ENCODE measurements at places on chromosomes 7 and 10. TPM values are rescaled to one million over a fixed set of nuclear protein-coding genes. Genes with fewer than 3 reads are reported as not detected.

DNA sequence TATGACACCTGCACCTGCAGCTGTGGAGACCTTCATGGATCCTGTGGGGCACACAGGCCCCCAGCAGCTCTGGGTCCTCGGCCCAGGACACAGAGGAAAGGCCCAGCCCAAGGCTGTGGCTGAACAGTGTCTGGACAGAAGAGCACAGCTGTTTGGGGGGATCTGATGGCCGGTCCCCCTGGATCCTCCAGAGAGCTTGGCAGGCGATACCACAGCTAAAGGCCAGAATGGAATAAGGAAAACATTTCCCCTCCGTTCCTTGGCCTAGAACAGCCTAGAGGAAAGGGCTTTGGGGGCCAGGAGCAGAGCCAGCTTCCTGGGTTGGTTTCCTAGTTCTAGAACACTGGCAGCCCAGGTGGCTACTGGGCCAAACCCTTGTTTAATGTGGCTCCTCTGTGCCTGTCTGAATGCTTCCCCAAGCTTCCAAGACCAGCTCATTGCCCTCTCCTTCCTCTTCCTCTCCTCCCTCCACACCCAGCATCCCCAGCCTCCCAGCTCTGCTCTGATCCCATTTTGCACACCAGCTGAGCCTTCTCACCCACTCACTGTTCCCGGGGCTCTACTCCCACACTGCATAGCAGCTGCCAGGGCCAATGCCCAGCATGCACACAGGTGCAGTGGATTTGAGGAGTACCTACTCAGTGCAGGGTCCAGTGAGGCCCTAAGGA is 46.9 kb downstream of the GPAM start:
- H3K36me3 ChIP-seq = no peaks in the 10 kb centered on the region
- DNase-seq = no peak
- no peaks in the 10 kb centered on the region for H3K4me1 ChIP-seq
- no peak overlapping the region for H3K27ac ChIP-seq
- no peak overlapping the region for H3K4me3 ChIP-seq

- DNase-seq = no peak
- no peak overlapping the region for H3K4me3 ChIP-seq
- no peaks in the 10 kb centered on the region for H3K4me1 ChIP-seq
- H3K27ac ChIP-seq = no peak overlapping the region
- no peaks in the 10 kb centered on the region for H3K27me3 ChIP-seq
- H3K36me3 ChIP-seq = no peaks in the 10 kb centered on the region
These were observed 24.6 kb downstream of the MDH2 start for GRCh38 chr7:76072243-76073148.

GRCh38 chr7:44273681-44274622 is 51.4 kb downstream of the CAMK2B start:
- H3K27ac ChIP-seq = no peak overlapping the region
- no peak for DNase-seq
- no peaks in the 10 kb centered on the region for H3K36me3 ChIP-seq
- no peaks in the 10 kb centered on the region for H3K4me1 ChIP-seq
- H3K27me3 ChIP-seq = no peaks in the 10 kb centered on the region

GRCh38 chr10:8103543-8103942 is 49.1 kb downstream of the GATA3 start:
- no peaks in the 10 kb centered on the region for H3K36me3 ChIP-seq
- no peaks in the 10 kb centered on the region for H3K4me1 ChIP-seq
- H3K4me3 ChIP-seq = no peak overlapping the region
- no peak for DNase-seq
- H3K27ac ChIP-seq = no peak overlapping the region

DNA sequence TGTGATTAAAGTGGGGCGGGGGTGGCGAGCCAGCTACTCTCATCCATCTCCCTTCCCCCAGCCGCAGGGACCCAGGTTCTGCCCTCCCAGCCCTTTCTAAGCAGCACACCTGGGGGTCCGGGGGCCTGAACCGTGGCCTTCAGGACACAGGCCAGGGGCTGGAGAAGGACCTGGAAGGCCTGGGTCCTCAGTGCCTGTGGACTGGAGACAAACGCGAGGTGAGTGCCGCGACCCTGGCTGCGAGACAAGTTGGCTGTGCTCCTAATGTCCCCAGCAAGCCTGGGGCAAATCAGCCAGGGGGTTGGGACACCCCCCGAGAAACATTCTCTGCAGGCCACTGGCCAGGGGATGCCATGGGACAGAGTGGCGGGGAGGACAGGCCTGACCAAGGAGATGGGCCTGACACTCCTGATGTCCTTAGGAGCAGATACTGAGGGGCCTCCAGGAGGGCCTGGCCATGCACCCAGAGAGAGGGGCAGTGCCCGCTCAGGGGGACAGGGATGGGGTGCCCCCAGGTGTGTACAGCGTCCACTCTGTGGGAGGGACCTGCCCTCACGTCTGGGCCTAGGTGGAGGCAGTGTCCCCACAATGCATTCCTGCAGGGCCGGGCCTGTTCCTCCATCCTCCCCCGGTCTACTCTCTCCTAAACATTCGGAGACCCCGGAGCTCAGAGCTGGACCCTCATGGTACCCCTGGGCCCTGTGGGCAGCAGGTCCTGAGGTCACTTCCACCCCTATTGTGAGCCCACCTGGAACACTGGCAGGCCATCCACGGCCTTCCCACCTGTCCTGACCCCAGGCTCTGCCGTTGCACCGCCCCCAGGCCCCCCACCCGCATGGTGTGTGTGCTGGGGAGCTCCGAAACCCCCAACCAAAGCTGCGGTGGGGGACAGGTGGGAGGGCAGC is 13.1 kb downstream of the BRAT1 start:
- no peak overlapping the region for H3K4me3 ChIP-seq
- DNase-seq = no peak
- H3K36me3 ChIP-seq = peaks cover 27% of the 10 kb centered on the region
- no peaks in the 10 kb centered on the region for H3K27me3 ChIP-seq
- H3K4me1 ChIP-seq = no peaks in the 10 kb centered on the region

The ZNF736 gene
- 20.9 TPM for total RNA-seq

- H3K4me3 ChIP-seq = no peak overlapping the region
These were observed 110.6 kb downstream of the ZMIZ1 start for GRCh38 chr10:79179164-79179956.

DNA sequence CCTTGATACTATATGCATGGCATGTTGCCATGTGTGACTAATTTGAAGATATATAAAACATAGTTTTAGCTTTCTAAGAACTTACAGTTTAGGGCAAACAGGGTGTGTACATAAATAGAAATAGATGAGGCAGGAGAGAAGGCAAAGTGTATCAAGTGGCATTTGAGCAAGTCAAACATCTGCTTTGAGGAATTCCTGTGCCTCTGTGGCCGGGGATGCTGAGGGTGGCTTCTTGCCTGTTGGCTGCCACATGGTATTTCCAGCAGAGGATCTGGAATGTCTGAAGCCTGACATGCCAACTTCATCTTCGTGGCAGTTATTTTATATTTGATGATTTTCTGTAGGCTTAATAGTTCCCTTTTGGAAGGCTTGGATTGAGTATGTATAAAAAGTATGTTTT is 6.0 kb downstream of the SSBP1 start:
- no peak overlapping the region for H3K27ac ChIP-seq
- no peaks in the 10 kb centered on the region for H3K27me3 ChIP-seq
- DNase-seq = no peak
- peaks cover 90% of the 10 kb centered on the region for H3K36me3 ChIP-seq
- H3K4me3 ChIP-seq = no peak overlapping the region

- peak; percentile 39 for DNase-seq
- no peak overlapping the region for H3K27ac ChIP-seq
- H3K4me1 ChIP-seq = no peaks in the 10 kb centered on the region
- H3K36me3 ChIP-seq = no peaks in the 10 kb centered on the region
- H3K27me3 ChIP-seq = no peaks in the 10 kb centered on the region
These were observed 35.0 kb upstream of the CPXM2 start for GRCh38 chr10:123926401-123927264.

- H3K36me3 ChIP-seq = no peaks in the 10 kb centered on the region
- H3K4me1 ChIP-seq = no peaks in the 10 kb centered on the region
- DNase-seq = no peak
- no peak overlapping the region for H3K4me3 ChIP-seq
- H3K27me3 ChIP-seq = no peaks in the 10 kb centered on the region
These were observed 147.9 kb upstream of the FAM20C start for GRCh38 chr7:44541-44896.

GRCh38 chr10:61223576-61223975 is 229.6 kb downstream of the TMEM26 start:
- DNase-seq = no peak
- H3K27me3 ChIP-seq = no peaks in the 10 kb centered on the region
- no peaks in the 10 kb centered on the region for H3K4me1 ChIP-seq
- H3K27ac ChIP-seq = no peak overlapping the region

The AGR2 gene
- not detected for total RNA-seq

GRCh38 chr7:13981070-13981469 is 8.4 kb downstream of the ETV1 start:
- H3K27ac ChIP-seq = no peak overlapping the region
- no peak for DNase-seq
- no peak overlapping the region for H3K4me3 ChIP-seq
- no peaks in the 10 kb centered on the region for H3K36me3 ChIP-seq
- no peaks in the 10 kb centered on the region for H3K27me3 ChIP-seq

GRCh38 chr7:105157278-105157677 is 143.3 kb downstream of the KMT2E start:
- no peak overlapping the region for H3K27ac ChIP-seq
- H3K4me3 ChIP-seq = no peak overlapping the region
- DNase-seq = no peak
- H3K4me1 ChIP-seq = no peaks in the 10 kb centered on the region
- no peaks in the 10 kb centered on the region for H3K27me3 ChIP-seq

- H3K4me3 ChIP-seq = no peak overlapping the region
- no peak overlapping the region for H3K27ac ChIP-seq
- no peaks in the 10 kb centered on the region for H3K4me1 ChIP-seq
- peaks cover 4% of the 10 kb centered on the region for H3K27me3 ChIP-seq
These were observed 38.3 kb upstream of the SFMBT2 start for GRCh38 chr10:7449063-7449695.

DNA sequence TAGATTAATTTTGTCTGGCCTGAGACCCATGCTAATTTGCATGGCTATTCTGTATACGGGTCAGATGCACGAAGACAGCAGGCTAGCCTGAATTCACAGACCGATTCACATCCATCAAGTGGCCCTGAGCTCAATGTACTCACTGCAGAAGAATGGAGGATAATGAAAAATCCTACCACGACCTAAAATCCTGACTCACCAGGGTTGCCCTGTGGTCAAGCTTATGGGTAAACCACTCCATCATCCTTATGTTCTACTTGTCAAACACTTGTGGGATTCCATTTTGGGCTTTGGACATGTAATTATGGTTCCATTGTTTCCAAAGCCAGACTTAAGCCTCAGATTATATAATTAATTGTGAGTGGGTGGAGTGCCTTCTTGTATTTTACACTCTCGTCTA is 110.4 kb upstream of the ZNF438 start:
- no peak overlapping the region for H3K27ac ChIP-seq
- DNase-seq = no peak
- H3K4me3 ChIP-seq = no peak overlapping the region
- H3K27me3 ChIP-seq = no peaks in the 10 kb centered on the region
- peaks cover 6% of the 10 kb centered on the region for H3K4me1 ChIP-seq

- DNase-seq = no peak
- no peak overlapping the region for H3K27ac ChIP-seq
- H3K4me3 ChIP-seq = no peak overlapping the region
- H3K4me1 ChIP-seq = no peaks in the 10 kb centered on the region
- no peaks in the 10 kb centered on the region for H3K27me3 ChIP-seq
These were observed 21.4 kb upstream of the GSDME start for GRCh38 chr7:24778543-24779282.

DNA sequence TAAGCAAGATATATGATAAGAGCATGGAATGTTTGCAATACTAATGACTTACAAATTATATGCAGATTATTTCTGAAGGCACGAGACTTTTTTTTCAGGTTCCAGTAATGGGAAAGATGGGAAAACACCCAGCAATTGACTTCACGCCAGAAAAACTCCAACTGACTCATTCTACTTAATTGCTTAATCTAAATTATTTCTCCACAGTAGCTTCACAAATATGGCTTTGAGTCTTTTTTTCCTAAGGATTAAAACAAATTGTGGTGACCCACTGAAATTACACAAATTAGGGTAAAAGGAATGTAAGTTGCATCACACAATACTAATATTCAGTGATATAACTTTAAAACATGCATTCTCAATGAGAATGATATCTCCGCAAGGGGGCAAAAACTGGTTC is 138.7 kb downstream of the GNAI1 start:
- no peaks in the 10 kb centered on the region for H3K27me3 ChIP-seq
- no peaks in the 10 kb centered on the region for H3K4me1 ChIP-seq
- H3K4me3 ChIP-seq = no peak overlapping the region
- no peak overlapping the region for H3K27ac ChIP-seq
- no peak for DNase-seq

- no peak for DNase-seq
- no peaks in the 10 kb centered on the region for H3K4me1 ChIP-seq
- no peak overlapping the region for H3K4me3 ChIP-seq
These were observed 285.0 kb upstream of the HABP2 start for GRCh38 chr10:113267619-113268562.

- H3K27ac ChIP-seq = no peak overlapping the region
- no peak for DNase-seq
- H3K36me3 ChIP-seq = no peaks in the 10 kb centered on the region
These were observed 15.5 kb upstream of the STEAP4 start for GRCh38 chr7:88322151-88322550.

- H3K27me3 ChIP-seq = no peaks in the 10 kb centered on the region
- H3K27ac ChIP-seq = no peak overlapping the region
- no peak for DNase-seq
- no peaks in the 10 kb centered on the region for H3K36me3 ChIP-seq
- no peak overlapping the region for H3K4me3 ChIP-seq
- H3K4me1 ChIP-seq = no peaks in the 10 kb centered on the region
These were observed 18.8 kb downstream of the VIPR2 start for GRCh38 chr7:159125955-159126270.

The FZD1 gene
- 0.10 TPM for total RNA-seq

GRCh38 chr10:114566064-114566463 is 92.0 kb downstream of the ABLIM1 start:
- no peak overlapping the region for H3K4me3 ChIP-seq
- no peak overlapping the region for H3K27ac ChIP-seq
- no peaks in the 10 kb centered on the region for H3K27me3 ChIP-seq
- H3K36me3 ChIP-seq = peaks cover 3% of the 10 kb centered on the region

GRCh38 chr7:155280446-155281397 is 17.0 kb upstream of the INSIG1 start:
- no peak overlapping the region for H3K27ac ChIP-seq
- no peaks in the 10 kb centered on the region for H3K27me3 ChIP-seq

DNA sequence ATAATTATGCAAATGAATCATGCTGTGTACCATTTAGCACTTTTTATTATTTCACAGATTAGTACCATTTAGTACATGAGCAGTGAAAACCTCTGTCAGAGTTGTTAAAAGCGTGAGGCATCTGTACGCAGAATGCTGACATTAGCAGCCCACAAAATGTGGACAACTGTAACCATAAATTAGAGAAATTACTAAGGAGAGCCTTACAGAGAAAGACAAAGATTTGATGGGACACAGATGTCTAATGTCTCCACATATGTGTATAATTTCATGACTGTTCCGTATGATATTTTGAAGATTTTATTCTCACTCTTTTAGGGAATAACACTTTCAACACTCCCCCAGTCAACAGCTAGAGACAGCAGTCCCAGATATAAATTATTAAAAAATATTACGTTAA is 414.0 kb upstream of the ANKRD30A start:
- no peak overlapping the region for H3K27ac ChIP-seq
- DNase-seq = no peak
- no peaks in the 10 kb centered on the region for H3K4me1 ChIP-seq
- H3K27me3 ChIP-seq = no peaks in the 10 kb centered on the region
- H3K36me3 ChIP-seq = no peaks in the 10 kb centered on the region
- H3K4me3 ChIP-seq = no peak overlapping the region
